Stimulated activated CD8-positive, alpha-beta memory T cell treated with anti-CD3 and anti-CD28 coated beads, Interleukin-15, amount 100 ng/mL, for 24 hours (primary cell): ENCODE measurements at places on chromosomes 5 and 9.

GRCh38 chr5:98827161-98827560, 53.7 kb downstream of the RGMB start:
- DNase-seq, result no peak

- no peak for DNase-seq
Observed at GRCh38 chr9:124661271-124661670, 109.8 kb downstream of the NR6A1 start.

GRCh38 chr9:87140605-87141109, 193.4 kb upstream of the GAS1 start:
- DNase-seq, result no peak

GRCh38 chr9:3419893-3420292, 105.9 kb downstream of the RFX3 start:
- no peak for DNase-seq

DNA sequence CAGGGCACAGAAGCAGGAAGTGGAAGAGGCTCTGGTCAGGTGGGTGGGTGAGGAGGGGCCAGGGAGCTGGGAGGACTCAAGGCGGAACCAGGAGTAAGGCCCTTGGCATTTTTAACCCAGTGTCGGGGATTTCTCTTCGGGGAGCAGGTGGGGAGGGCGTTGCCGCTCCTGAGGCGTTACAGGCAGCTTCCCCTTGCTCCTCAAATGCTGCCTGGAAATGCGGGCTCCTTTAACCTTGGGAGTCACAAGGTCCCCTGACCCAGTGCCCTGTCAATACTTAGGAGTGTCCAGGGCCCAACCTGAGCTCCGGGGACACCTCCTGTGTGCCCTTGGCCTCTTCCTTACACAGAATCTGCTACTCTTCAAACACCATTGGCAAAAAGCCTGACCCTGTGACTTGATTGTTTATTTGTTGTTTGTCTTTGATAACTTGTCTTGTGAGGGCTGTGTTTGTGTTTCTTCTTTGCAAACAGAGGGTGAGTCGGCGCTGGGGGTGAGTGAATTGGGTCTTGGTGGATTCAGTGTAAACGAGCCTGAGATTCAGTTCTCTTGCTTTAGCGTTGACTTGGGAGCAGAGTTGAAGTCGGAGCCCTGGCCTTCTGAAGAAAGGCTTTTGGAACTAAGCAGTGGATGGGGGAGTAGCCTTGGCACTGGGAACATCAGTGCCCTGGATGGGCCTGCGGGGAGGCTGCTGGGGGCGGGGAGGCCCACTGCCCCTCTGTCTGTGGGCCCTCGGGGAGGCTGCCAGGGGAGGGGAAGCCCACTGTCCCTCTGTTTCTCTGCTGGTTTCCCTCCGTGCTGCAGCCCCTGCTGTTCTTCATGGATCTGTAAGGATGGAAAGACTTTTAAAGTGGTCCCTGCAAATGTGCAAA, 300.7 kb upstream of the IRX4 start:
- DNase-seq, result no peak

DNA sequence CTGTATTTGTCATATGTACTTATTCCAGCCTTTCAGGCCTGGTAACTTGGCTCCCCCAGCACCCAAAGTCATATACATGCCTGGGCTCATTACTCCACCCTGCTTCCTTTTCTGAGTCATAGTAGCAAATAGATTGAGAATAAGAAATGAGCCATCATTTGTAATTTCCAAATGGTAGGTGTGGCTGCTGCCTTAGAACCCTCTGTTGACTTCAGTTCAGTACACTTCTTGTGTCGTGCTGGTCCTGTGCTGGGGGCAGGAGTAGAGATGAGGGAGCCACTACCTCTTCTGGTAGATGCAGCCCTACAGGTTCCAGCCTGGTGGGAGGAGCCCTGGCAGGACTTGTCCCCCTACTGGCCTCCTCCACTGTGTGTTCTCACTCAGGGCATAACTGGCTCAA, 11.1 kb downstream of the GM2A start:
- DNase-seq, result no peak

- no peak for DNase-seq
Observed at GRCh38 chr5:143245929-143246561, 157.4 kb downstream of the NR3C1 start.

GRCh38 chr5:124199893-124200292, 546.5 kb downstream of the ZNF608 start:
- no peak for DNase-seq

GRCh38 chr5:119304439-119305211, 51.2 kb upstream of the TNFAIP8 start:
- no peak for DNase-seq

GRCh38 chr9:131885144-131885609, 145.3 kb upstream of the RAPGEF1 start:
- DNase-seq, result no peak

DNA sequence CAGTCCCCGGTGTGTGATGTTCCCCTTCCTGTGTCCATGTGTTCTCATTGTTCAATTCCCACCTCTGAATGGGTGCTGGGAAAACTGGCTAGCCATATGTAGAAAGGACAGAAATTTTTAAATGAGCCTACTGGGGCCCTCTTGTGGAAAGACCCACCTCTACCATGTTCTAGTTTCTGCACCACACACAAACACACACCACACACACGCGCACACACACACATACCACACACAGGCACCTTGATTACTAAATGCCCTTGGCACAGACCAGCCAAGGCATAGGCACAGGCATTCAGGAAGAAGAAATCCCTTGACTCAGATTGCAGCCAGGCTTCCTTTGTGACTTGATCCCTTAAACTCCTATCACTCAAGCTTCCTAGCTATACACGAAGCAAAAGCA, 60.5 kb downstream of the SIL1 start:
- DNase-seq, result no peak

GRCh38 chr5:177608243-177609075, 8.5 kb downstream of the B4GALT7 start:
- DNase-seq, result no peak

DNA sequence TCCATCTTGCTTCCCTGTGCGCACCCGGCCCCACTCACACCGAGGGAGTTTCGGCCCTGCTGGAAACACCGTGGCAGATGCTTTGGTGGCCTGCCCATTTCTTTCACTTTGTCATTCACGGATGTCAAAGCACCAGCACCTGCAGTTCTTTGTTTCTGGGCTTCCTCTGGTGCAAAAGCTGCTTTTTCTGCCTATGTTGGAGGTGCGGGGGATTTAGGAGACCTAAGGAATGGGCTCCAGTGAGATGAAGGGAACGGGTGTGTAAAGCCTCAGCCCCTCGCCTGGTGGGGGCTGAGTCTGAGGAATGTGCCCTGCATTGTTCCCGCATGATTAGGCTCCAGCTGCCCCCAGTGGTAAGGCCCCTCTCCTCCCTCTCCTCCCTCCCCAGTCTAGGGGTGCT, 62.3 kb downstream of the THBS4 start:
- DNase-seq, result no peak

- DNase-seq, result no peak
Observed at GRCh38 chr5:84085387-84086041, 299.2 kb downstream of the EDIL3 start.

DNA sequence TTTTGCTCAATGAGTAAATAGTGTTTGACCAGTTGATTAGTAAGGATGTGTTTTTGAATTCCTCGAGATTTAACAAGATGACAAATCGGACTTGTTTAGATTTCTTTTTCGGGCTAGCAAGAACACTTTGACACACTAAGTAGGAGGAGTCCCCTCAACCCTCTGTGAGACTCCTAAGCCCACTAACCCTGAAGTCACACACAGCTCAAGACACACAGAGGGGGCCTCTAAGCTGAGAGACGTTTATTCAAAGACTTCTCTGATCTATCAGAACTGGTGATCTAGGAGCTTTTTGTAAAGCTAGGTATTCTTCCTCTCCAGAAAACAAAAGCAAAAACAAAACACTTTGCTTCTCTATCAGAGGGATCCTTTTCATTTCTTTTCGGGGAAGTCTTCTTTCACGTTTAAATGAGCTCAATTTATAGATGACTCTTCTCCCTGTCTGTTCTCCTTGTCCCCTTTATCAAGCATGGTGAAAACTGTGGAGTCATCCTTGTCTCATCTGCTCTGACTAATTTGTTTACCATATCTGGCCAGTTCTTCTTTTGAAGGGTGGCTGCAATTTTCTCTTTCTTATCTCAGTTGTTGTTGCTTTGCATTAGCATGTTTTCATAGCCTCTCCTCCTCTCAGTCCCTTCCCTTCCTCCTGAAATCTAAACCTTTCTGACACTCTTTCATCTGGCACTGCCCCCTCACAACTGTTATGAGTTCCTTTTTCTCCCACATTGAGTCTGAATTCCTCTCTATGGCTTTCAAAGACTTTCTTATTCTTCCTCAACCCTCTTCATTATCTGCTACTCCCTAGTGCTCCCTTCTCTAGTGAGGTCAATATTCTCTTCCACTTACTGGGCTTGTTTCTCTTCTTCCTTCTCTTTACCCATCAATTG, 68.5 kb upstream of the RAI14 start:
- no peak for DNase-seq

- no peak for DNase-seq
Observed at GRCh38 chr5:1245905-1246576, 20.9 kb downstream of the SLC6A18 start.

- DNase-seq, result no peak
Observed at GRCh38 chr5:96226941-96227552, 206.0 kb downstream of the PCSK1 start.

DNA sequence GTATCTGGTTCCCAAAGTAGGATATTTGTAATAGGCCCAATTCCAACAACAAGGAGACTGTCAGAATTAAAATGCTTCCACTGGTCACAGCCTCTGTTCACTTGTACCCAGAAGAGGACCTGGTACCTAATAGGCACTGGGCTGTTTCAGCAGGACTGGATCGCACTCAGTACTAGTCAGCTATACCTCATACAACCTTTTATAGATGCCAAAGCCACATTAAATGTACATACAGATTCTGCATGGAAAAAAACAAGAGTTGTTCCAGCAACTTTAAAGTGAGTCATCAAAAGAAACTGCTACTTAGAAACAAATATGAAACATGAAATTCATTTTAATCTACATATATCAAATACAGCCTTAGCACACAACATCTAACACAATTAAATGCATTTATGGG, 87.5 kb downstream of the GPR21 start:
- DNase-seq, result no peak

- no peak for DNase-seq
Observed at GRCh38 chr9:116796669-116797068, 109.6 kb downstream of the TRIM32 start.
